NCI-H1105 treated with DMSO at 0.1 percent for 48 hours (cell line): ENCODE measurements at places on chromosomes 7 and 10.

DNA sequence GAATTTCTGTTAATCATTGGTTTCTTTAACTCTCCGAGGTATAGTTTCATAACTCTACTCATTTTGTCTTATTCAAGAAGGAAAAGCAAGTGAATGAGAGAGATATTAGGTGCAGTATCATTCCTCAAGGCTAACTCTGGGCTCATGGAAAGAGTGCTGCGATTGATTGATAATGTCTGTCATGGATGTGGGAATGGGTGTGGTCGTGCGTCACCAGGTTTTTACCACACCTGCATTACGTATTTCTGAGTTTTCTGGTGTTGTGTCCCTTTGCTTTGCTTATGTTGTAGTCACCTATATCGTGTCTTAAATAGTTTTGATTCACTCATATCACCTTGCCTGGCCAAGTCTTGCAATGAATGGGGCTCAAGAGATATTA, 44.9 kb upstream of the ZNF438 start:
- no peak for DNase-seq

GRCh38 chr10:122029499-122030199, 40.7 kb downstream of the TACC2 start:
- no peak for DNase-seq

- no peak for DNase-seq
Observed at GRCh38 chr7:153386556-153386955, 627.0 kb downstream of the ACTR3B start.

DNA sequence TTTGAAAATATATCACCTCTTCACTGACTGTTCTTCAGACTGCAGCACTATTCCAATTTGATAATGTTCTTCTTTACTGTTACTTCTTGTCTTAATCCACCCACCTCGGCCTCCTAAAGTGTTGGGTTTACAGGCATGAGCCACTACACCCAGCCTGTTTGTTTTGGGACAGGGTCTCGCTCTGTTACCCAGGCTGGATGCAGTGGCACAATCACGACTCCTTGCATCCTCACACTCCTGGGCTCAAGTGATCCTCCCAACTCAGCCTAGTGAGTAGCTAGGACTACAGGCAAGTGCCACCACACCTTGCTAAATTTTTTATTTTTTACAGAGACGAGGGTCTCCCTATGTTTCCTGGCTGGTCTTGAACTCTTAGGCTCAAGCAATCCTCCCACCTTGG, 77.9 kb downstream of the NDUFB2 start:
- DNase-seq = no peak
